ENCODE measurements at places on chromosomes 1 and 21. TPM values are rescaled to one million over a fixed set of nuclear protein-coding genes. Genes with fewer than 3 reads are reported as not detected.

DNA sequence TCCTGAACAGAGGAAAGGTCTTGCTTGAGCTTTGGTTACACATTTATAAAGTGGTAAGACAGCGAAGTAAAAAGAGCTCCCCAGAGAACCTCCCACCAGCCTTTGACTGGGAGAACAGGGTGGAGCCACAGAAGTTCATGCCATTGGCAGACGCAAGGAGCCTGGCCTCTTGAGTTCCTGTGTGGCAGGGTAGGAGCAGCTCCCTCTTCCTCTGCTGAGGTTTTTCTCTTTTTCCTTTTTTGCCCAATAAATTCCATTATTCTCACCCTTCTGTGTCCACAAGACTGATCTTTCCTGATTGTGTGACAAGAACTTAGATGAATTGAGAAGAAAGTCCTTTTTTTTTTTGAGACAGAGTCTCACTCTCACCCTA, 4.3 kb downstream of the THEM4 start:
- no peak for DNase-seq

DNA sequence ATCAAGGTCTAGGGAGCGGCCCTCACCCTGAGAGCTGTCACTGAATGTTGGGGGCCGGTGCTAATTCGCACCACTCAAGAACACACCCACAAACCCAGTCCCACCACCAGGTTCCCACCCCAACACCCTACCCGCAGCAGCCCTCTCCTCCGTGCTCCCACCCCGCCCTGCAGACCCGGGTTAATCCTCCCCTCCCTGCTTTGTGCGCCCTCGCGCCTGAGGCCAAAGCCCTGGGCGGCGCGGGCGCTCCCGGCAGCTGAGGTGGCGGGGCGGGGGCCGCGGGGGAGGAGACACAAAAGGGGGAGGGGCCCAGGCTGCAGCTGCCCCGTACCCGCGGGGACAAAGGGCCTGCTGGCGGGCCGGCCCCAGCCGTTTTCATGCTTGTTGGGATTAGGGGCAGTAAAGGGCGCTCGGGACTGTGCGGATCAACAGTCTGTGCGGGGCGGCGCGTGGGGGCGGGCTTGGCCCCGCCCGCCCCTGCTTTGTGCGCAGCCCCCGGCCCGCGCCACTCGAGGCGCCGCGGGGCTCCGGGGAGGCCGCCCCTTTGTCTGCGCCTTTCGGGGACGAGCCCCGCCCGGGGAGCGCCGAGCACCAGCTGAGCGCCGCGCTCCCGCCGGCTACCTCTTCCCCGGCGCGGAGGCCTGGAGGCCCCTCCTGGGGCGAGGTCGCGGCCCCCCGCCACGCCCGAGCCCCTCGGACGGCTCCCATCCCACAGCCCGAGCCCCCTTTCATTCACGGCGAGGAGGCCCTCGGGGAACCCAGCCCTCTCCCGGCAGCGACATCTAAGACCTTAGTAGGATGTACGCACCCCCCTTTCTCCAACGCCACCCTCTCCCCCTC, 10.9 kb downstream of the C1orf216 start:
- DNase-seq, result no peak

DNA sequence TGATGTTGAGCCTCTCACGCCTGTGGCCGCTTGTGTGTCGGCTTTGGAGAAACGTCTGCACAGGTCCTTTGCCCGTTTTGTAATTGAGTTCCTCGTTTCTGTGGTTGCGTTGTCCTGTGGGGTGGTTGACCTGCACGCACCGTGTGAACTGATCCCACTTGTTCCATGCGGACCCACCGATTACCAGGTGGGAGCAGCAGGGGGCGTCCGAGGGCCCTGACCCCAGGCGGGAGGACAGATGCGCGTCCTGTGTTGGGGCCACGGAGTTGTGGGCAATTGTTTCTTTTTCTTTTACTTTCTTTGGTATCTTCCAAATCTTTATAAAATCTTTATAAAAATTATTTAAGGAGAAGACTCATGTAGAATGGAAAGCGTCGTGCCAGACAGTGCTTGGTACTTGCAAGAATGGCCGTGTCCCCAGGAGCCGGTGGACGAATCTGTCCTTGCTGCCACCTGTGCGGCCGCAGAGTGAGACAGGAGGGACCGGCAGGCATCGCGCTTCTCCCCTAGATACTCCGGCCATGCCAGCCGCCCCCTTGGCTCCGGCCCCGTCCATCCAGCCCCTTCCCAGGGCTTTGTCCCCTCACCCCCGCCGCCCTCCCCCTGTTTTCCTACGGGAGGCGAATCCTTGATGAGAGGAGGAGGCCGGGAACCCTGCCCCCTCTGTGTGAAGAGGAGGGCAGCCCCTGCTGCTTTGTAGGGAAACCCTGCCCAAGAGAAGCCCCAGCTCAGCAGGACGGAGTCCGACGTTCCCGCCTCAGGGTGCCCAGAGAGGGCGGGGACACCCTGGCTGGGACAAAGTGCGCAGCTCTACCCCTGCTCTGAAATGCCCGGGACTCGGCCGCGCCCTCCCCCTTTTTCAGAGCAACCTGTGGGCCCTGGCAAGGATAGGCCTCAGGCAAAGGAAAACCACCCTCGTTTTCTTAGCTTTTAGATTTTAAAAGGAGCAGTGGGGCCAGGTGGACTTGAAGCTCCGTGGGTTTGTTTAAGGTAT, 41.7 kb downstream of the PRKCZ start:
- DNase-seq, result no peak

- no peak for DNase-seq
Measured at GRCh38 chr21:20943561-20943997, 54.6 kb upstream of the NCAM2 start.

DNA sequence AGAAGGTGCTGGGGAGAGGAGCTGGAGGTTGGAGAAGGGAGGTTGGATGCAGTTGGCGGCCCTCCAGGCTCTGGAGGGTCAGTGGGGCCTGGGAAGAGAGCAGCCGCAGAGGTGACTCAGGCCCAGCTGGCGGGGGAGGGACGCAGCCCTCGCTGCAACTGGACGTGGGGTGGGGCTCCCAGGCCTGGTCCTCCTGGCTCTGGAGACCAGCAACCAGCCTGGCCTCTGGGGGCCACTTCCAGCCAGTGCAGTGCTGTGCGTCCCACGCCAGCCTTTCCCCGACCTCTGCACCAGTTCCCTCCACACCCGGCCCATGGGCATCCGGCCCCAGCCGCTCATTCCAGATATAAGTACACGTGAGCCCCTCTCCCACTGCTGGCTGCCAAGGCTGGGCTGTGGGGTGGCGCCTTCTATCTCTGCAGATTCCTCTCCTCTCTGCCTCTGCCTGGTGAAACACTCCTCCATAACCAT, 38.0 kb upstream of the COL18A1 start:
- DNase-seq, result no peak

DNA sequence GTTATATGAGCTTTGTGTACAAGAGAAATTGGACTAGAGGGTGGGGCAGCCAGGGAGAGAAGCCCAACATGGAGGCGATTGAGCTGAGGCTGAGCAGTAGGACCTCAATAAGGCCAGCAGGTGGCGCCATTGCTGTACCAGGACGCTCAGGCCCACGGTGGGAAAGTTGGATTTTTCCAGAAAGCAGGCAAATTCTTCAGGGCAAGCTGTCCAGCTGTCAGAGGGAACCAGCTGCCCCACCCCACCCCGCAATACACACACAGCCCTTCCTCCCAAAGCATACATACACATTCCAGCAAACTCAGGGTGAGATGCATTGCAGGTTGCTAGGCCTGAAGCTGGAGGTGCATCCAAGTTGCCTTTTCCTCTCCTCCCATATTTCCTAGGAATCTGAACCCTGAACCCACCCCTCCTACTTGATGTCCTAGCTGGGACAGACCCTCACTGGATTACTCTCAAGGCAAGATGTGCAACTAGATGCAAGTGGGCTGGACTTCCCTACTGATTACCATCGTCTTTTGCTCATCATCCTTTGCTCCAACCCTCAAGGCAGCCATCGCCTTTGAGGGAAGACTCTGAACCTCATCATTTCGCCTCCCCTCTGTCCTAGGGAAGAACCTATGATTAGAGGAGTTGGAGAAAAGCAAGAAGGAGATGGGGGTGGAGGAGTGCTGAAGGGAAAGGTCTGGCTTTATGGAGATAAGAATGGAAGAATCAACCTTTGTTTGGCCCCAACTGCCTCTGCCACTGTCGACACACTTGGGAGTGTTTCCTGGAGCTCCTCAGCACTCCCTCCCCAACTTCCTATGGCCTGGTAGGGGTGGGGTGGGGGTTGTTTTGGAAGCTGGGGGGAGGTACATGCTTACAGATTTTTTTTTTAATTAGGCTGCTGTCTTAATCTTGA, 25.5 kb downstream of the CD34 start:
- peak; percentile 80 for DNase-seq

GRCh38 chr1:167720965-167721616, 691 bp upstream of the MPZL1 start:
- peak; percentile 19 for DNase-seq

- DNase-seq, result no peak
Measured at GRCh38 chr1:116667078-116667574, 407 bp downstream of the IGSF3 start.

DNA sequence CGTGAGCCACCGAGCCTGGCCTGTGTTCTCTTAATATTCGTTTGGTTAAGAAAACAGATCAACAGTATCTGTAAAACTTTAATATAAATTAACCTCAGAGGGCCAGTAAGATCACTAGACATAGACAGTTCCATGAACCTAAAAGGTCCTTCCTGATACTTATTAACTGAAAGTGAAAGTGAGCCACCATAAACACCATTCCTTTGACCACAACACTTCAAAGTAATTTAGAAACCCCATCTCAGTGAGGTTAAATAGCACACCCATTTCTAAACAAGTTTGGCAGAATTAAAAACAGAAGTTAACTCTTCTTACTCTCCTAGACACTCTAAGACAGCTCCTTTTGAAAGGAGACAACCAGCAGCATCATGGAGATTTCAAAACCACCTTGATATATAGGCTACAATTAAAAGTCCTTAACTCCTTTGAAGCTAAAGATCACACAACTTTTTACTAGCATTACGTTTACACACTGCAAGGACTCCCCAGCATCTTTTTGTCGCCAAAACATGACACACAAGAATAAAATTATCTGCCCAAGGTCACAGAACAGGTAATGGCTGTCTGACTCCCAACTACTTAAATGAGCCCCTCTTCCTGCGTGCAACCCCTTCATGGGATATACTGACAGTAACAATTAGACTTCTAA, 2.2 kb downstream of the RNF19B start:
- DNase-seq, result no peak

- no peak for DNase-seq
Measured at GRCh38 chr1:9321480-9321849, 28.8 kb downstream of the SPSB1 start.

DNA sequence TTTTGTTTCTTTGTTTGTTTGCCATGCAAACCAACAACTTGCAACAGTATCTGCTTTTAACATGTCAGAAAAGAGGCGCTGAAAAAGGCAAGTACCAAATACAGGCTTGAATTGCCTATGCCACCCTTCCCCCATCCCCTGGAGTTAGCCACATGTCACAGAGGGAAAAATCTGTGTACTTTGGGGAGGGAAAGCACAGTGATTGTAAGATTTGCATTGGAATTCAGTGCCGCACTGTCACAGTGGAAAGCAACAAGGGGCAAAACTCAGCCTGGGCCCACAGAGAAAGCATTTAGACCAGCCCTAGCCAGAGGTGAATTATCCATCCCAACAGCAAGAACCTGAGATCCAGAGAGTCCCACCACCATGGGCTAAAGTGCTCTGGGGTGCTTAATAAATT, 52.4 kb upstream of the ACADM start:
- no peak for DNase-seq

GRCh38 chr1:95027046-95027445, 45.7 kb downstream of the ALG14 start:
- no peak for DNase-seq

The KRTAP12-2 gene
- polyA plus RNA-seq, result not detected

The ARHGEF16 gene
- polyA plus RNA-seq, result 17.5 TPM

The SPRR2G gene
- polyA plus RNA-seq, result not detected

The ARL8A gene
- 49.8 TPM for polyA plus RNA-seq

The KRTAP6-1 gene
- not detected for polyA plus RNA-seq

The SPRR2A gene
- polyA plus RNA-seq, result not detected

The STPG1 gene
- 11.3 TPM for polyA plus RNA-seq

Data from right renal pelvis (tissue), 4 donors.